ENCODE measurements at places on chromosomes 7 and 10. TPM values are rescaled to one million over a fixed set of nuclear protein-coding genes. Genes with fewer than 3 reads are reported as not detected.

The TMEM176A gene
- total RNA-seq, result not detected

The SLC29A4 gene
- 0.72 TPM for total RNA-seq

The LRGUK gene
- total RNA-seq, result 0.13 TPM

GRCh38 chr7:102473271-102473991 lies 5.3 kb downstream of the POLR2J start:
- no peak for DNase-seq
